ENCODE measurements at places on chromosomes 11 and 22. TPM values are rescaled to one million over a fixed set of nuclear protein-coding genes. Genes with fewer than 3 reads are reported as not detected.

- peak; percentile 79 for DNase-seq
Observed at GRCh38 chr11:6992026-6992425, 28.1 kb downstream of the ZNF214 start.

OR5AL1 gene
- total RNA-seq = not detected

DNA sequence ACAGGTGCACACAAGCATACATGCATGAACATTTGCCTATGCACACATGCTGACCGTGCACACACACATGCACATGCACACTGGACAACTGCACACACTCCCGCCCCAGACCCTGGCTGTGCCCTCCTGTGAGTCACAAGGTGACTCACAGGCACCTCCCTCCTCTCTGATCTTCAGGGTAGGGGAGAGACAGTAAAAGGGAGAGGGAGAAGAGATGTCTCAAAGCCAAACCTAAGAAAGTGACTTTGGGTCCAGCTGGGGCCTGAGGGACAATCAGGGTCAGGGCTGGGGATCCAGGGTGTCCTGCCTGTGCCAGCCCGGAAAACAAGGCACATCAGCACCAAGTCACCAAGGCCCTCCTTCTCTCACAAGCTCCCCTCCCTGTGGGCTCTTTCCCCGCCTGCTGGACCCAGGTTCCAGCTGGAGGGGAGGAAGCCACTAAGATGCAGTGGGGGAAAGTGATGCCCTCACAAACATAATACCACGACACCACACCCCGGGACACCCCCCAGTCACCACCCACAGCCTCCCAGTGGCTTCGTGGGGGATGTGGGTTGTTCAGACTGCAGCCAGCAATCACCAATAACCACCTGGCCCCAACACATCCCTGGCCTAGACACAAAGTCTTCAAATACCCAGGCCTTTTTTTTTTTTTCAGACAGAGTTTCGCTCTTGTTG lies 39.3 kb downstream of the PDGFB start:
- DNase-seq = peak; percentile 52

- no peak for DNase-seq
Observed at GRCh38 chr11:125947419-125948277, 1.8 kb downstream of the VSIG10L2 start.

RASGRP2 gene
- total RNA-seq = not detected

DNA sequence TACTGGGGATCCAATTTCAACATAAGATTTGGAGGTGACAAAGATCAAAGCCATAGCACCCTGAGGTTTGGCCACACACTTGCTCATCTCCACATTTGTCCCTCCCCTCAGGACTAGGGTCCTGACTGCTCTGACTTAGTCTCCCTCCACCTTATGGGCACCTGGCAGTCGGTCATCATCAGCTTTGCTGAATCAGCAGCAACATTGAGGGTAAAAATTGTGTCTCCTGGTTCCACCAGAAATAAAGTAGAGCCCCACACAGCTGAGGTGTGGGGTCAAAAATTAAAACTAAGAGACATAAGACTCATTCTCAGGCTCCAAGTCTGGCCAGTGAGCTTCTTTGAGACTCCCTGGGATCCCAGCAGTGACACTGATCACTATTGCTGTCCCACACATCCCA lies 56.2 kb downstream of the GGTLC2 start:
- no peak for DNase-seq

HIKESHI gene
- 16.8 TPM for total RNA-seq

GRCh38 chr11:13288375-13289029 lies 10.9 kb downstream of the BMAL1 start:
- peak; percentile 23 for DNase-seq

RTN4R gene
- total RNA-seq = not detected

GRCh38 chr11:88827018-88827676 lies 238.6 kb downstream of the GRM5 start:
- DNase-seq = no peak

- no peak for DNase-seq
Observed at GRCh38 chr11:37409124-37409523, 811.1 kb upstream of the RAG2 start.

DNA sequence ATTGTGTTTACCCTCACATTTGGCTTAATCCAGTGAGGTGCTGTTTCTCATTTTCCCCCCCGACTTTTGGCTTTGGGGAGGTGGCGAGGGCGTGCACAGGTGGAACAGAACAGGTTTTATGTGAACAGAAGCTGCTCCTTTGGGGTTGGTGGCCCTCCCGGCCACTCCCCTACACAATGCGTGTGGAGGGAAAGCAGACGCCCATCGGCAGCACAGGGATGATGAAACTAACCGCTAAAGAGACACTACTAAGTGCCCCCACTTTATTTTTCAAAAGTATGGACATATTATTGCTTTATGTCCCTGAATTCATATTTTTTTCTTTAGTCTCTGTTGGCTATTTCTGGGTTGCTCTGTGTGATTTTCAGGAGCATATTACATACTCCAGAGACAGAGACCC lies 160.9 kb downstream of the ENTHD1 start:
- DNase-seq = no peak

MN1 gene
- 55.9 TPM for total RNA-seq

GRCh38 chr11:61152816-61153592 lies 8.2 kb downstream of the VPS37C start:
- peak; percentile 78 for DNase-seq

DNA sequence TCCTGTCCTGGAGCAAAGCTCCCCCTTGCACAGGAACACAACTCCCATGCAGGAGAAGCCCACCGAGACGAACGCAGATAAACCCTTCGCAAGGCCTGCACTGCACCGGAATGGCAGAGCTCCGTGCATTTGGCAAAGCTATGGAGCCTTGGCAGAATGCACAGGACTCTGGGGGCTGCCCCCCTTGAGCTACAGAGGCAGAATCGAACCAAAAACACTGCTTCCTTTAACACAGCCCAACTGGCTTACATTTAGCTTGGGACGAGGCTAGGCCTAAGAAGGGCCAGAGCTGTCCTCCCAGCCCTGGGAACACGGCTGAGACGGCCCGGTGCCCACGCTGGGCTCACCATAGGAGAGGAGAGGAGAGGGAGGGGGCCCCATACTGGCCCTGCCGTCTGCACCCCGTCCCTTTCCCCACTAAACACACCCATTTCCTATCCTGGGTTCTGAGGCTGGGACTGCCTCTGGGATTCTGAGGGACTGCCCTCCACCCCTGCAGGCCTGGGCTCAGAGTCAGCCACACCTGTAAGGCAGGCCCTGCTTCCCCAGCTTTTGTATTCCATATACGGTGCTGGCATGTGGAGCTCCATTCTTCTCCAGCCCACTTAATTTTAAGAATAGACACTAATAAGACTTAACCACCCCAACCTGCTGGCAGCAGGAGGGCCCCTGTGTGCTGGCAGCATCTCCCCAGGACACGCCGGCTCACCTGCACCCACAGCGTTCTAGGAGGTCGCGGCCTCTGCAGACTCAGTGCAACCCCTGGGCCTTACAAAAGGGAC lies 32.9 kb downstream of the PPM1F start:
- no peak for DNase-seq

GRCh38 chr11:115927823-115928329 lies 423.7 kb upstream of the CADM1 start:
- no peak for DNase-seq

GRCh38 chr22:43390872-43391271 lies 20.9 kb upstream of the MPPED1 start:
- DNase-seq = no peak

KRTAP5-8 gene
- not detected for total RNA-seq

KRTAP5-11 gene
- not detected for total RNA-seq

GRCh38 chr11:47393163-47394049 lies 15.0 kb upstream of the SLC39A13 start:
- peak; percentile 47 for DNase-seq

DNA sequence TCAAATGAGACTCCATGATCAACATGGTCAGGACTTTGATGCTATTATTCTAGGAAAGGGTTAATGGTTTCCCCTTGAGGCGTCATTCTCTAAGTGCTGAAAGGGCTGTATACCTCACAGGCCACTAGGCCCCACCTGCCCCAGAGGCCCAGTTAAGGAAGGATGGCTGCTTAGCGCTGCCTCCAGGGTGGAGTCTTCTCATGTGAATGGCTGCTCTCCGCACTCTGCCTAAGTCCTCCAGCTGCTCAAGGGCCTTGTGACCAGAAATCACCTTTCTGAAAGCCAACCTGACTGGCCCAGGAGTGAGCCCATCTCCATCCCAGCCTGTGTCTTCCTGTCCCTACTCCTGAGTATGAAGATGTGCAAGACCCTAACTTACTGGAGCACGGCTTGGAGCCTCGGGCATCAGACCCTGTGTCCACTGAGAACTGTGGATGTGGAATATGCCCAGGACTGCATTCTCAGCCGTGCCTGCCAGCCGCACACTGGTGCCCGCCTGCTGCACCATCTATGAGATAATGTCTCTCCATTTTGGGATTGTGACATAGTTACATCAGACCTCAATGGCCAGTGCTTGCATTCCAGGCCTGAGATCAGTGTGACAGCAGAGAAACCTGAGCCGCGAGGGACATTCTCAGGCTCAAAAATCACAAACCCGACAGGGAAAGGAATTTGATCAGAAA lies 51.0 kb downstream of the SNX19 start:
- no peak for DNase-seq

DNA sequence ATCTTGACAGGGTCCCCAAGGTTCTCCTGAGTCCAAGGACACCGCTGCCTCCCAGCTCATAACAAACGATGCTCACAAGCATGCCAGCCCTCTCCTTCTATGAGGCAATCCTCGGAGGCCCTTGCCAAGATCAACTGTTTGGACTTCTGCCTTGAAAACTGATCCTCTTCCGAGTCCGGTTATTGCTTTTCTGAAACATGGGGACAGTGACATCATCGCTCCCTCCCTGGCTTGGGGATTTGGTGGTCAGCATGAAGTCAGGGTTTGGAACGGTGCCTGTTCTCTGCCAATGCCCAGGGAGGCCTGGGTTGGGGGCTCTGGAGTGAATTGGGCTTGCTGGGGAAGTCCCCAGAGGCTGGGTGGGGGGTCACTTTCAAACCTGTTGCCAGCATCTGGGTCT lies 149.3 kb downstream of the FBXO7 start:
- DNase-seq = peak; percentile 85

SERGEF gene
- 20.7 TPM for total RNA-seq

FOLR2 gene
- total RNA-seq = not detected

LIF gene
- 6.2 TPM for total RNA-seq

DNA sequence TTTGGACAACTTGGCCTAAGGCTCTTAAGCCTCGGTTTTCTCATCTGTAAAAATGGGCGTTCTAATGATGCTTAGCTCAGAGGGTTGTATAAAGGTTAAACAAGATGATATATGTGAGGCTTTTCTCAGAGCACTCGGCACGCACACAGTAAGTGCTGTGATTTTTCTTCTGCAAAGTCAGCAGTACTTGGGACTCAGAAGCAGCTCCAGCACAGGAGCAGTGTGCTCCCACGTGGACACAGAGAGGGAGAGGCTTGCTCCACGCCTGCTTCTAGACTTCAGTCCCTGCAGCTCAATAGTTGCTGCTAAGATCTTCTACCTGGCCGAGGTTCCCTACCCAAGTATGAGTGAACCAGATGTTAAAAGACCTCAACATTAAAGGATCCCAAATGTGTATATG lies 39.9 kb upstream of the PHF21A start:
- no peak for DNase-seq

DNA sequence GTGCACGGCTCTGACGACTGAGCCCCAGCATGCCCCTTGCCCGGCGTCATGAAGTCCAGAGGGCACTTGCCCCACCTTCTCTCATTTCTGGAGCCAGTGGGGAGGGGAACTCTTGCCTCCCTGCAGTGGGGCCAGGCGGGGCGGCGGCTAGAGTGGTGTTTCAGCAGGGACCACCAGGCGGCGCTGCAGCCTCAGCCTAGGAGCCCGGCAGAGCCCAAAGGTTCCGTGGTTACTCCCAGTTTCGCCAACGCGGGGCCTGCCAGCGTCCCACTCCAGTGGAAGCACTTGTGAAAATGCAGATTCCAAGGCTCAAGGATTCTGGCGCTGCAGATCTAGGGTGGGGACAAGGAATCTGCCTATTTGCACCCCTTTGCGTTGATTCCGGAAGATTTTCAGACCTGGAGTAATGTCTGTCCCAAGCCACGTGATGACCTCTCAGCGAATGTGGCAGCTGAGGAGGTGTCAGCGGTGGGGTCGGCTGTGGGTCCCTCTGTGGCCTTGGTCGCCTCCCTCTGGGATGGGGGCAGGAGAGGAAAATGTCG lies 55.7 kb downstream of the CD82 start:
- DNase-seq = peak; percentile 57

CD6 gene
- total RNA-seq = not detected

ANGPTL5 gene
- total RNA-seq = 0.09 TPM

PHLDA2 gene
- total RNA-seq = 1.2 TPM

OR51B5 gene
- total RNA-seq = not detected

- DNase-seq = no peak
Observed at GRCh38 chr11:128305588-128305987, 281.8 kb downstream of the ETS1 start.

DNA sequence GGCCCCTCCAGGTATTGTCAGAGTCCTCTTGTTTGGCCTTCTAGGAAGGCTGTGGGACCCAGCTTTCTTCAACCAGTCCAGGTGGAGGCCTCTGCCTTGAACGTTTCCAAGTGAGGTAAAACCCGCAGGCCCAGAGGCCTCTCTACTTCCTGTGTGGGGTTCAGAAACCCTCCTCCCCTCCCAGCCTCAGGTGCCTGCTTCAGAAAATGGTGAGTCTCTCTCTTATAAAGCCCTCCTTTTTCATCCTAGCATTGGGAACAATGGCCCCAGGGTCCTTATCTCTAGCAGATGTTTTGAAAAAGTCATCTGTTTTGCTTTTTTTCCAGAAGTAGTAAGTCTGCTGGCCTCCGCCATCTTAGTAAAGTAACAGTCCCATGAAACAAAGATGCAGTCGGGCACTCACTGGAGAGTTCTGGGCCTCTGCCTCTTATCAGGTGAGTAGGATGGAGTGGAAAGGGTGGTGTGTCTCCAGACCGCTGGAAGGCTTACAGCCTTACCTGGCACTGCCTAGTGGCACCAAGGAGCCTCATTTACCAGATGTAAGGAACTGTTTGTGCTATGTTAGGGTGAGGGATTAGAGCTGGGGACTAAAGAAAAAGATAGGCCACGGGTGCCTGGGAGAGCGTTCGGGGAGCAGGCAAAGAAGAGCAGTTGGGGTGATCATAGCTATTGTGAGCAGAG lies at the start of gene CD3E:
Gene CD3E, plus strand, starts transcription at position 163 of the 681 bp plus-strand sequence. Its CDS starts 223 bp downstream, at position 386.
- DNase-seq = no peak

DNA sequence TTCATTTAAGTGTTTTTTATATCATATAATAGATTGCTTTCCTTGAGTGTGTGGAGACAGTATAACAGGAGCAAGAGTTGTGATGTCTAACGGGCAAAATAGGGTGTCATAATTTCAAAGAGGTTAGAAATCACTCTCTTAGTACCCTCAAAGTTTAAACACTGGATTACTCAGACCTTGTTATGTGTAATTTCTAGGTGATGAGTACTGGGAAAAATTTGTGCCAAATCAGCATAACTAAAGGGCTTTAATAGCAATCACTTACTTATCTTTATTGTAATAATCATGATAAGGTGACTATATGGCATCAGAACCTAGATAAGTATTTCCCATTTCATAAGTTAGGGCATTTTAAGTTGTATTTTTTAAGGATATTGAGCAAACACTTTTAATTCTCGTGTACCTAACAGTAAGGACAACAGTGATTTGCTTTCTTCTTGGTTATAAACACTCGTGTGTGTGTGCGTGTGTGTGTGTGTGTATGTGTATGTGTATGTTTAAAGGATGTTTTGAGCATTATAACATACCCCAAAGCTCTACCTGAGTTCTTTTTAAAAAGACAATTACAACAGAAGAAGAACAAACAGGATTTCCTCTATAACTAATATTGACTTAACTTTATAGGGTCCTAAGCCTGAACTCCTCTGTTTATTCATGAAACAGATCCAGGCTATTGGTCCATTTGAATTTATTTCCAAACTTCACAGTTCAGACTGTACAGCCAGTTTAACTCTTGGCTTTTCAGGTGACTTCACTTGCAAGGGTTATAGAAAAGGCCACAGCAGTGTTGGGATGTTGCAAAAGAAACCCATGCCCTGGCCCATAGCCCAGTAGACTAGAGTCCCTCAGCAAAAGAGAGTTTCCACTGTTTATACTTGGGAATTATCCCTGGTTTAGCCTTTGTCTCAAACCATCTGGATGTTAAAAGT lies 23.7 kb upstream of the PDE3B start:
- no peak for DNase-seq

Measured in fibroblast of the aortic adventitia (primary cell).